ENCODE measurements at places on chromosomes 11 and 22.

GRCh38 chr22:28229566-28230485, 310.8 kb upstream of the PITPNB start:
- no peak for DNase-seq

DNA sequence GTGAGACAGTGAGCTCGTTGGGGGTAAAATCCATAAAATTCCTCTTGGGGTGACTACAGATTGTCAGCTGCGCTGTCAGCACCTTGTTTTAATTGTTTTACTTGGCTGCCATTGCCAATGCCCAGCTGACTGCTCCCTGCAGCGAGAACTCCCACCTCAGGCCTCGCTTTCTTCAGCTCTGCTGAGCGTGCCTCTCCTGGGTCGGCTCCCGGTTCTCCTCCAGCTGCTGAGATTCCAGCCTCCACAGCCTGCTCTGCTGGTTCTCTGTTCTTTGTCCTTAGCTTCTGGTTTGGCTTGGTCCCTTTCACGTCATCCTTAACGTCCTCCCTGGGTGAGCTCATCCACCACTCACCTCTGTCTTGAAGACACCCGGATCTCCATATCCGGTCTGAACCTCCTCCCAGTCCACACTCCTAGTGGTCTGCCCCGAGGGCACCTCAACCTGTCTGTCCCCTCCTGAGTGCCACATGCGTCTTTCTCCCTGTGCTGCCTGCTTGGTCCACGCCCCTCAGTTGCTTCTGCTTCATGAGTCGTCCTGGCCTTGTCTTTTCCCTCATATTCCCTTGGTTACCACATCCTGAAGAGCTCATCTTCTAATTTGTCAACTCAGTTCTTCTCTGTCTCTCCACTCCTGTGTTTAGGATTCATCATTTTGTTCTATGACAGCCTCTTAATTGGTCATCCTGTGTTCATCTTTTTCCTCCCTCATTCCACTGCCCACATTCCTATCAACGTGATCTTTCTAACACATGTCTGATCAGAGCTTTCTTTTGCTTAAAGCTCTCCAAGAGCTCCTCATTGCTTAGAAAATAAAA, 35.6 kb downstream of the BMAL1 start:
- DNase-seq: no peak

- DNase-seq: no peak
Measured at GRCh38 chr22:34931026-34931425, 134.9 kb upstream of the ISX start.

GRCh38 chr11:67705264-67705663, 30.8 kb upstream of the ALDH3B2 start:
- DNase-seq: no peak

DNA sequence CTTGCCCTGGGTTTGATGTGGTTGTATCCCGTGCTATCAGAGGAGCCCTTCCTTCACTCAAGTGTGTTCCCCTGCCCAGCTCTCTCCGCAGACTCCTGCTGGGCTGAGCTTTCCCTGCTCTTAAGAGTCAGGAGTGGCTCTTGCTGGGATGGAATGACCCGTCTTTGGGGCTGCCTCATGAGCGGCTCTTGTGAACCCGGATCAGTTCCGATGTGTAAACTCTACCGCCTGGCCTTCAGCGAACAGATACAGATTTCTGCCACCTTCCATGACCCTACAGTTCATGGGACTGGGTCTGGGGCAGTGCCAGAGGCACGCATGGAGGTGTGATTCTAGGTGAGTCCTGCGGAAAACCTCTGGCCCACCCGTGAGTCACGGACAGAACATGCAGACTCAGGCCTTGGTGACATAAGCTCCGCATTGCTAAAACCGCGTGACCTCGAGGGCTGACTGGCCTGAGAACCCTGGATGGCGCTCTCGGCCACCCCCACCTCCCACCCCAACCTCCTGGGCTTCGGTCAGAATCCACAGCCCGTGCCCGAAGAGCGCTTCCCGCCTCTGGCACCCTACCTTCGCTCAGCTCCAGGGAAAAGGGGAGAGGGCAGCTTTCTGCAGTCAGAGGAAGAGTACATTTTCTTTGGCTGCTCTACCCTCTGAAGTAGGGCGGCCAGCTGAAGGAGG, 1.3 kb upstream of the ZBTB16 start:
- DNase-seq: no peak

DNA sequence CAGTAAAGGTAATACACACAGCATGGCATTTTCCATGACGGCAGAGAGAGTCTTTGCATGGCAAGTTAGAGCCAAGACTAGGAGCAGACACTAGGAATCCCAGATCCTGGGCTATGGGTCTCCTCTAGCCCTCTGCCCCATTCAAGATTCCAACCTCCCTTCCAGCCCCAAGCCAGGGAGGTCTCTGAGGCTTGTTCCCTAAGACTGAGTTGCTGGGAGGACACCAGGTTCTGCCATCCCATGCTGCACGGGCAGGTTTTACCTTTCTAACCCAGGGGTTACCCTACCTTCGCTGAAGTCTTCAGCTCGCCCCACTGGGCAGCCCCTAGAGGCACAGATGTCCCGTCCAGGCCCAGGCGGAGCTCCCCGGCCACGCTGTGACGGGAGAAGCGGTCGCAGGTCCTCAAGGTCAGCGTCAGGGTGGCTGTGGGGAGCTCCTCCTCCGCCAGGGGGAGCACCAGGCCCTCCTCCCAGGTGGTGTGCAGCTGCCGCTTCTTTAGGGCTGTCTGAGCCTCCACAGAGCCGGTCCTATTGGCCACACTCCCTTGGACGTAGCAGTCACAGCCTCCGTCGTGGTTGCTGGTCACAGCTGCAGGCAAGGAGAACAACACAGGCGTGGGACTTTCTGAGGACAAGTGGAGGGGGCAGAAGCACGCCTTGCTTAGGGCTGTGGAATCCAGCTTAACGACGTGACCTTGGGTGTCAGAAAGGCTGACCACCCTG, 33.8 kb downstream of the SYT13 start:
- DNase-seq: peak; percentile 80

- DNase-seq: peak; percentile 34
Measured at GRCh38 chr11:95891423-95892170, 32.3 kb downstream of the MTMR2 start.

- no peak for DNase-seq
Measured at GRCh38 chr11:122170815-122171475, 54.9 kb upstream of the BLID start.

- peak; percentile 53 for DNase-seq
Measured at GRCh38 chr11:124190298-124191139, 7.4 kb downstream of the OR10D3 start.

GRCh38 chr11:102312667-102313066, 4.6 kb upstream of the BIRC3 start:
- DNase-seq: peak; percentile 64

GRCh38 chr11:66691311-66691980, 13.8 kb upstream of the RBM4B start:
- DNase-seq: no peak
